ENCODE measurements at places on chromosomes 16 and 17. TPM values are rescaled to one million over a fixed set of nuclear protein-coding genes. Genes with fewer than 3 reads are reported as not detected.
A peak's percentile ranks its signal among the peaks of the same experiment; 100 is the strongest.

The DLG4 gene
- total RNA-seq = 12.2 TPM

GRCh38 chr16:84209989-84210388, 19.0 kb downstream of the ADAD2 start:
- no peak for DNase-seq

DNA sequence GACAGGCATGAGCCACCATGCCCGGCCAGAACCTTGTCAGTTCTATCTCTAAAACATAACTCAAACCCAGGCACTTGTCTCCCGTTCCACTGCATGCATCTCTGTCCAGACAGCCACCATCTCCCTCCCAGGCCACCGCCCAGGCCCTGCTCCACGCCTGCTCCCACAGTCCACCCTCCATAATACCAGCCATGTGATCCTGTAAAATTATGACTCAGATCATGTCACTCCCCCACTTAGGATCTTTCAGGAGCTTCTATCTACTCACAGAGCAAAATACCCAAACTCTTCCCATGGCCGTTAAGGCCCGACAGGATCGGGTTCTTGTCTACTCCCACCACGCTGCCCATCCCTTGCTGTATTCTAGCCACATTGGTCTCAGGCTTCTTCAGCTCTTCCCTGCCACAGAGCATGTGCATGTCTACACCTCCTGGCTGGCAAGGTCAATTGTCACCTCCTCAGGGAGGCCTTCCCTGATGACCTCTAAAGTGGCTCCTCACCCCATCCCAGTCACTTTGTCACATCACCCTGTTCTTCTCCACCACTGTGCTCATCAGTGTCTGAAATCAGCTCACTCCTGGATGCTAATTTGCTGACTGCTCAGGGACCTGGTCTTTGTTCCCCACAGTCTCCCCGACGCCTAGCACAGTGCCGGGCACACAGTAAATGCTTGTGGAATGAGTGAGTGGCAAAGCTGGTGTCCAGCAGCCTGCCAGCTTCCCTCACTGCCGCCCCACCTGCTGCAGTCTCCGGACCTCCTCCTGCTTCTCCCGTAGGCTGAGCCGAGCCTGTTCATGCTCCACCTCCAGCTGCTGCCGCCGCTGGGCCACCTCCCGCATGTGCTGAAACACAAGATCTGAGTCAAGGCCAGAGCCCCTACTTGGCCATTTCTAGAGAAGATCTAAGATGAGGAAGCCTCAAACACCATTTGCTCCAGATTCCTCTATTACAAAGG, 6.7 kb downstream of the TSPOAP1 start:
- no peak for DNase-seq

The SNAI3 gene
- 20.4 TPM for total RNA-seq

DNA sequence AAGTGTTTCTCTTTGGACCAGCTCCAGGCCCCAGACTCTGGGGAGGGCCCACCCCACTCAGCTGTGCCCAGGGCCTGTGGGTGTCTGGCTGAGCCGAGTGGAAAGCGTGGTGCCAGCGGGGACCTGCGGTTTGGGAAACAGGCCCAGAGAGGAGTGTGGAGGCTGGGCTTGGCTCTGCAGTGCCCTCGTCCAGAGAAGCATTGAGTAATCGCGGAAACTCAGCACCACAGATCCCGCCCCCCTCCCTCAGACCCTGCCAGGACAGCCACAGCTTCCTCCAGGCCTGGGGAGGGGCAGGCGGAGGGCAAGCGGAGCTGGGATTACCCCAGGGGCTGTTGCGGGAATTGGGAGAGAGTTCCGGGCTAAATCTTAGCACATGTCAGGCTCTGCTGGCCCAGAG, 14.6 kb upstream of the PITPNA start:
- no peak for DNase-seq

DNA sequence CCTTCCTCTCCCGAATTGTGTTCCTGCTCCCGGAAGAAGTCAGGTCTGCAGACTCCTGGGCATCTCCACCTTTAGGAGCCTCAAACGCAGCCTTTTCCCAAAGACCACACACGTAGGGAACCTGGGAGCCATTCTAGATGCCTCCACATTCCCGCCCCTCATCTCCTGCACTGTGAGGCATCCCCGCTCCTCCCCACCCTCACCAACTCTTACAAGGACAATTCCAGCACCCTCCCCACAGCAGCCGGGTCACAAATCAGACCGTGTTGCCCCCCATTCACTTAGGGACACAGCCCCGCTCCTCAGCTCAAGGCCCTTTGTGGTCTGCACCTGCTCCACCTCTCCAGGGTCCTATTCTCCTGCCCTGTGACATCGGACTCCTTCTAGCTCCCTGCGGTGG, 49.6 kb downstream of the ABR start:
- DNase-seq = no peak

DNA sequence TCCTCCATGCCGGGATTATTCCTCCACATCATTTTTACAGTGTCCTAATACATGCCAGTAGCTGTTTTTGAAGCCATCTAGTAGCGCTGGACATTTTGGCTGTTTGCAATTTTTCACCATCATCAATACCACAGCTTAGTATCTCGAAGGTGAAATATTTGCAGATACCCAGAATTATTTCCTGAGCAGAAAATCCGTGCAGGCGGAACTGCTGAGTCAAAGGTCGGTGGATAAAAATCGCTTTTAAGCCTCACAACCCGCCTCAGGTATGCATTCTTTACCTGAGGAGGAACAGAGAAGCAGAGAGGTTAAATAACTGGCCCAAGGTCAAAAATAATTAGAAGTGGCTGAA, 584 bp upstream of the TNRC6A start:
- DNase-seq = no peak

The FBXO31 gene
- total RNA-seq = 55.6 TPM

The TEKT5 gene
- not detected for total RNA-seq

- no peak for DNase-seq
These were observed 15.7 kb downstream of the DHX38 start for GRCh38 chr16:72109300-72109699.

GRCh38 chr17:50151937-50152547, 1.6 kb upstream of the PPP1R9B start:
- DNase-seq = no peak

The OR4D1 gene
- total RNA-seq = 1.8 TPM

DNA sequence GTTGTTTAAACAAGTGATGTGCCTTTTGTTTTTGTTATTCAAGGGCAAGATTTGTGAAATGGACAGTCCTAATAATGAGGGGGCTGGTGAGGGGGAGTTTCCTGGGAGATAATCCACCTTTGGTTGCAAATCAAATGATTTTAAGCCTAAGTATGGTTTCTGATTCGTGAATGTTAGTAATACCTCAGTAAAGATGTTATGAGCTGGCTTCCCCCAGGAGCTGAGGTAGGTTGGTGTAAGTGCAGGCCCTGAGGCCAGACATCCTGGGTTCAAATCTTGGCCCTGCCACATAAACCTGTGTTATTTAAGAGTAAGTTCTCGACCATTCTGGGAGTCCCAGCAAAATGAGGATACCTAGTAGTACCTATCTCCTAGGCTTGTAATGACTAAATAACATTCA, 1.5 kb downstream of the SNX29 start:
- DNase-seq = no peak

GRCh38 chr17:60390925-60391470, 935 bp downstream of the USP32 start:
- no peak for DNase-seq

The EVPLL gene
- not detected for total RNA-seq

GRCh38 chr16:23174622-23175021, 7.9 kb upstream of the SCNN1G start:
- DNase-seq = no peak

DNA sequence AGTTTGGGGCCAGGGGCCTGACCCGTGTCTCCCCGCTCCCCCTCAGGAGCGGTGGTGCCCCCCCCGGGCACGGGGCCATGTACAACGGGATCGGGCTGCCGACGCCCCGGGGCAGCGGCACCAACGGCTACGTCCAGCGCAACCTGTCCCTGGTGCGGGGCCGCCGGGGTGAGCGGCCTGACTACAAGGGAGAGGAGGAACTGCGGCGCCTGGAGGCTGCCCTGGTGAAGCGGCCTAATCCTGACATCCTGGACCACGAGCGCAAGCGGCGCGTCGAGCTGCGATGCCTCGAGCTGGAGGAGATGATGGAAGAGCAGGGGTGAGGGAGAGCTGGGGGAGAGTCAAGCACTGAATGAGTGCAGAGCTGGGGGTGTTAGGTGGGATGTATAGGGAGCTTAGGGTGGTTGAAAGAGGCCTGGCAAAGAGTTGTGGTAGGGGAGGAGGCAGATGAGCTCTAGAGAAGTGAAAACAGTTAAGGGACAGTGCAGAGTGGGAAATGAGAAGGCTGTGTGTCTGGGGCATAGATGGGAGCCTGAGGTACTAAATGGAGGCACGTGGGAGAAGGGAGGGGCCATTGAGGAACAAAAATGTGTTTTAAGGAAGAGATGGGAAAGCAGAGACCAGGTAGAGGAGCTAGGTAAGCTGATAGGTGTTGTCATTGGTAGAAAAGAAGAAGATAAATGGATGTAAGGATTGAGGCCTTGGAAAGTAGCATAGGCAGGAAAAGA, 4.0 kb downstream of the SRRM2 start:
- DNase-seq = no peak

The CBX4 gene
- total RNA-seq = 138 TPM

GRCh38 chr16:27779641-27780164, 229.8 kb downstream of the KATNIP start:
- no peak for DNase-seq

GRCh38 chr16:66670691-66671388, 25.7 kb downstream of the CMTM4 start:
- no peak for DNase-seq

DNA sequence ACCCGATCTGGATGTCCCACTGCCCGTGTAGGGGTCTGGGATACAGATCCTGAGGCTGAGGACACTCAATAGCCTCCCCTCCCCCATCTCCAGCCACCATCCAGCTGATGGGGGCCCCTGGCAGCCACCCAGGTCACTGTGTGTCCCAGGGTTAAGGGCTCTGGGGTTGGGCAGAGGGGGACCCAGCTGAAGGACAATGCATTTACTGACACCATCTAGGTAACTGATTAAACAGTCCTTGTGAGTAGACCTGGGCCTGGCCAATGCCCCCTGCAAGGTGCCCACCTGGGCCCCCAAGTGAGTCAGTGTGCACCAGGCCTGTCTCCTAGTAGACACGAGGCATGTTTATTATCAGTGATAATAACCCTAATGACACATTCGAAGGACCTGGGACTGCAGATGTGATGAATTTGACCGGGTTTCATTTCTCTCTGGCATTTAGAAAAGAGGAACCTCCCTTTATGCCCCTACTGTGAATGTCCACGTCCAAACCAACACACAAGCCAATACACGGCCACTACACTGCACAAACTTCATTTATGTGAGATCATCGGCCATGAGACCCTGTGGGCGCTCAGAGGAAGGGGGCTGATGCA, 261.9 kb upstream of the FOXF1 start:
- DNase-seq = no peak

The SLC2A4 gene
- not detected for total RNA-seq

- DNase-seq = no peak
These were observed 45.2 kb downstream of the TBC1D26 start for GRCh38 chr17:15777297-15777696.

- DNase-seq = no peak
These were observed 13.9 kb downstream of the ITPRIPL2 start for GRCh38 chr16:19127674-19128131.

The BCAR1 gene
- 1.6 TPM for total RNA-seq

DNA sequence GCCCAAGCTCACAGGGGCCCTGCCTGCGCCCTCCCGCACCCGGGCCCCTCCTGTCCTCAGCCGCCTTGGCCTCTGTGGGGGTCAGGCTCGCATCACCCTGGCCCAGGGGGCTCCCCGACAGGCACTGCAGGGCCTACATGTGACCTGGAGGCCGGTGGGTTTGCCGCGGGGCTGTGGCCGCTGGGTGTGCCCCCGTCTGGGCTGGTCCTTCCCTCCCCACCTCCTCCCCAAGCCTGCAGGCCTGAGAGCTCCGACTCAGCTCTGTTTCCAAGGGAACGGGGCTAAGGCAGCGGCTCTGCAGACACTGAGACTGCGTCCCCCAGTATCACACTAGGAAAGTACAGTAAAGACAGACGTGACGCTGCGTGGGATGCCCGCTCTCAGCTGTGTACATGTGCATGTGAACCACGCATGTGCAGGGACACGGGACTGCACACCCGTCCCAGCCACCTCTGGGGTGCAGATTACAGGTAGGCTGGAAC, 16.5 kb upstream of the WDR45B start:
- DNase-seq = no peak

- DNase-seq = no peak
These were observed 388.5 kb upstream of the CA10 start for GRCh38 chr17:52546990-52547389.

GRCh38 chr17:57269052-57269451, 12.7 kb downstream of the MSI2 start:
- no peak for DNase-seq

GRCh38 chr17:47717261-47717697, 15.8 kb upstream of the TBX21 start:
- DNase-seq = no peak

- peak; percentile 94 for DNase-seq
These were observed at the start of gene RNFT1 for GRCh38 chr17:59964482-59965328. RNFT1 (minus strand) TSS chr17:59964740; CDS start chr17:59964663, 77 bp downstream.

The DNAAF1 gene
- not detected for total RNA-seq

GRCh38 chr16:90046971-90047713, 27.9 kb upstream of the DBNDD1 start:
- DNase-seq = no peak

The SLC4A1 gene
- not detected for total RNA-seq

The PLCG2 gene
- total RNA-seq = 12.1 TPM

- no peak for DNase-seq
These were observed 66.3 kb downstream of the LITAF start for GRCh38 chr16:11520442-11520841.

DNA sequence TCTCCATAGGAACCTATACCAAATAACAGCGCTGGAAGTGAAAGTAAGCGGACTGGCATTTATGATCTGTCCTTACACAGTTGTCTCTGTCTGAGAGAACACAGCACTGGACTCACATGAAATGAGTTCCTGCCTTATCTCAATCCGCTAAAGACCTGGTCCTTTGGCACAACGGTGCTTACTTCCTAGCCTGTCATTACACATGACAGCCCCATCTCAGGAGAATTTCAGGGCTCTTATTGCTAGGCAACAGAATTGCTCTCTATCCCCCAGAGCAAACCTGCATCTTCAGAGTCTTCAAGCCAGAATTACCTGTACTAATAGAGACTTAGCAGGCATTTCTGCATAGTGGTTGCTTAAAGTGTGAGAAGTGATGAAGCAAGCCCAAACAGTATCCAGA, 4.3 kb downstream of the KCNJ2 start:
- DNase-seq = no peak

The SLC12A3 gene
- not detected for total RNA-seq

DNA sequence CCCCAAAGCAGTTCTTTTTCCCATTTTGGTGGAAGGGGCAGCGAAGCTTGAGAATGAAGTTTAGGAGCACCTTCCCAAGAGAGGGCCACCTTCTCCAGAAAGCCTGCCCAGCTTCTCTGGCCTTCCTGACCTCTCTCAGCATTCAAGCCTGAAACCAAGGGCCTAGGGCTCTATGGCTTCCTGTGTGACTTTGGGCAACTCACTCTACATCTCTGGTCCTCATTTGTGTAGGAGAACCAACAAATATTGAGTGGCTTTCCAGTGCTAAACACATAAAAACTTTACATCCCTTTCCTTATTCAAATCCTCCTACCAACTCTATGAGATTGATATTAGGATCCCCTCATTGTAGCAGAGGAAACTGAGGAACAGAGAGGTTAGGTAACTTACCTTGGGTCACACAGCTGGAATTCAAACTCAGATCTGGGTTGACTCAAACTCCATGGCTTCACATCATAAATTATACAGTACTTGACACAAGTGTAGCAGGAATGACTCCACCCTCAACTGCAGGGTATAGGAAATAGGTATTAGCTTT, 32.0 kb upstream of the MYO18A start:
- DNase-seq = no peak
